ENCODE measurements at places on chromosomes 7 and 10.

DNA sequence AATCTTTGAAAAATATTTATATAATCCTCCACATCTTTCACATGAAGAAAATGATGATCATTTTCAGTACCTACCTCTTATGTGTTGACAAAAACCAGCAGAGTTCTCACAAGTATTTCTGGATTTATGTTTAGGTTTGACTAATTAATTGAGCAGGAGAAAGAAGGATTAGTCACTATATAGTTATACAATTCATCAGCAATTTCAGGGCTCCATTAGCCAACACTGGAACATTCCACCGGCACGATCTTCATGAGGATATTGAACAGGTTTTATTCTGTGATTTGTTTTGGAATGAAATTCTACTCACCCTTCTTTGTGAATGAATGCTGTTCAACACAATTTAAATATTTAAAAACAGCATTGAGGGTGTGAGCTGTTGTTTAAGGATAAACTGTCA is 163.2 kb downstream of the SEM1 start:
- no peak for DNase-seq

- DNase-seq, result no peak
These were observed 113.7 kb upstream of the PDLIM1 start for GRCh38 chr10:95404462-95404858.

GRCh38 chr10:66021423-66021822 is 904.4 kb upstream of the LRRTM3 start:
- no peak for DNase-seq

DNA sequence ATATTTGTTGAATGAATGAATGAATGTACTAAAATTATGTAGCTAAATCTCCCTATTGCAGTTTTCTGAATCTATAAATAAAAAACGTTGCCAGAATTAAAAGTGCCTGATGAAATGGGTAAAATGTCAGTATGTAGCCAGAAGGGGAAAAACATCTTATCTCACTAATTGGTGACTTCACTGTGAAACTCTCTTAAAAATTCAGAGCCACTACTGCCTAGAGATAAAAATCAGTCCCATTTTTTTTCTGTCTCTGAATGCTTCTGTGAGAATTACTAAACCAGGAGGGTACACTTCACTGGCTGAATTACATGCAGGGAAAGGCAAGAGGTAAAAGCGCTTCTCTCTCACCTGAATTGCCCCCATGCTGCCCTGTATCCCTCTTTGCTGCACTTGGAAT is 69.6 kb upstream of the HPS1 start:
- DNase-seq, result no peak

DNA sequence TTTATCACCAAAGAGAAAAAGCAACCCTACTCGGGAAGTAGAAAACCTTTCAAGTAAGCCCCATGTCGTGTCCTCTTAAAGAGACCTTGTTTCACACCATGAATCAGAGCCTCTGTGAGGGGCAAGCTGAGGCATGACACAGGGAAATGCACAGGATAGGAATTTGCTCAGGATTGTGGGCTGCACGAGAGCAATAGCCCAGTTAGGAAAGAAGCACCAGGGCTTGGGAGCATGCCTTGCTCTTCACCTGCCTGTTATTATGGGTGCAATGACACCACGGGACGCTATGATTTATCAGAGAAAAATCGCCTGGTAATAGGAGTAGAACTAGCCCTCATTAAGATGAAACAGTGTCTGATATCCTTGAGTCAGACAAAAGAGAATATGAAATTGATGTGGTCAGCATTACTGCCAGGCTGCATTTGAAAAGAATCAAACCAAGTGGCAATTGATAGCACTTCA is 562.9 kb upstream of the NRP1 start:
- DNase-seq, result no peak

- DNase-seq, result no peak
These were observed 5.7 kb downstream of the KIAA1549 start for GRCh38 chr7:138975343-138976104.

DNA sequence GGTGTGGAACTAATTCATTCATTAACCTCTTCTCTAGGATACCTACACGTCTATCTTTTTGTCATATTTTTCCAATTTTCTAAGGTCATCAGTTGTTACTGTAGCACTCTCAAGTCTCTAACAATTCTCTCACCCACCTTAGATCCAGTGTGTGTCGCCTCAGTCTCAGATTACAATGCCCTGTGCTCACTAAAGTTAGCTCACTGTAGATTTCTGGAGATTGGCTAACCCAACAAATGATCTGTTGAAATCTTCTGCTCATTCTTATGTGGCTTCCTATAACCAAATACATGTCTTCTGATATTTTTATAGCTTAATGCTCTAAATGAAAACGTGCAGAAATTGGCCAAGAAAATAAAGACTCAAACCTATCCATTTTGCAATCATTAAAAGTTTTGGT is 142.6 kb downstream of the SLC25A13 start:
- no peak for DNase-seq

GRCh38 chr7:143974459-143974858 is 19.8 kb downstream of the OR2F1 start:
- no peak for DNase-seq

DNA sequence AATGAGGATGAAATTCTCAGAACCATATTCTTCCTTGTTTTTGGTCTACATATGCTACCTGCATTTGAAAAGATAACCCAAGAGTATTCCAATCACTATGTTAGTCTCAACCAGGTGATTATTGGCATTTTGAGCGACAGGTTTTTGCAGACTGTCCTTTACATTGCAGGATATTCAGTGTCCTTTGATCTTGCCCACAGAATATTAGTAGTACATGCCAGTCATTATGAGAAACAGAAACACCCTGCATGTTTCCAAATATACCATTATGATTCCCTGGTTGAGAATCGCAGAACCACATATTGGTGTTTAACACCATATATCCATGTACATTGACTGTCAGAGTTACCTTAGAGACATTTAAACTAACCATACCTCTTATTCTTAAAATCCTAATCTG is 30.6 kb downstream of the TMEM243 start:
- DNase-seq, result no peak

GRCh38 chr10:102413053-102413705 is 5.4 kb downstream of the PSD start:
- DNase-seq, result no peak

DNA sequence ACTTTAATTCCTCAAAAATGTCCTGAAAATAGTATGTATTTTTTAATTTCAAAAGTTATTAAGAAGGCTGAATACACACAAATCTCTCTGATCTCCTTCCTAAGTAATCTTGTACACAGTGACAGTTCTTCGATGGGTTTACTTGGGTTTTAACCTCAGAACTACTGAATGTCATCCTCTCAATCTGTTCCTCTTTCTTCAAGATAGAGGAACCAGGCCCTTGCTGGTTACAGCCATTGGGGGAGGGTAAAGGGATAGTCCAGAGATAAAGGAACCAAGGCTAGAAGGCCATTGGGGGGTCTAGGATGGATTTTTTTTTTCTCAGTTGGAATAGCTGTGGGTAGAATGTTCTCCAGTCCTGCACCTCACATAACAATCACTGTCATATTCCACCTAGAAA is 224.9 kb downstream of the SKIDA1 start:
- no peak for DNase-seq

- DNase-seq, result no peak
These were observed 5.6 kb downstream of the OGA start for GRCh38 chr10:101812606-101813005.
